Ovary (tissue), 10 donors: ENCODE measurements at places on chromosomes 2 and 18. TPM values are rescaled to one million over a fixed set of nuclear protein-coding genes. Genes with fewer than 3 reads are reported as not detected.

- no peaks in the 10 kb centered on the region for H3K27me3 ChIP-seq
- DNase-seq = no peak
- H3K4me1 ChIP-seq = no peaks in the 10 kb centered on the region
- no peaks in the 10 kb centered on the region for H3K36me3 ChIP-seq
These were observed 71.8 kb upstream of the SMAD7 start for GRCh38 chr18:49022311-49023161.

DNA sequence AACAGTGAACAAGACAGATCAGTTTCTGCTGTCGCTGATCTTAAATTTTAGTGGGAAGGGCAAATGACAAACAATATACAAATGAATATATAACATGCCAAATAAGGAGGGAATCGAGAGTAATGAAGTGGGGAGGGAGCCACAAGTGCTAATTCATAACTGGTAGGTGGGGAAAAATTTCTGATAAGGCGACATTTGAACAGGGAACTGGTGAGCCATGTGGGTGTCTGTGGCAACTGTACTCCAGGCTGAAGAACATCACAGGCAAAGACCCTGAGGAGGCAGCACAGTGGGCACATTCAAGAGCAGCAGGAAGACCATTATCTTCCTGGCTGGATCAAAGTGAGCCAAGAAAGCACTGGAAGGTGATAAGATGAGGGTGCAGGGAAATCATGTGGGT is 51.6 kb upstream of the CD28 start:
- no peak overlapping the region for H3K27ac ChIP-seq
- DNase-seq = no peak
- H3K27me3 ChIP-seq = no peaks in the 10 kb centered on the region
- no peaks in the 10 kb centered on the region for H3K4me1 ChIP-seq
- H3K36me3 ChIP-seq = no peaks in the 10 kb centered on the region

Gene UPP2
- polyA plus RNA-seq = 0.08 TPM

DNA sequence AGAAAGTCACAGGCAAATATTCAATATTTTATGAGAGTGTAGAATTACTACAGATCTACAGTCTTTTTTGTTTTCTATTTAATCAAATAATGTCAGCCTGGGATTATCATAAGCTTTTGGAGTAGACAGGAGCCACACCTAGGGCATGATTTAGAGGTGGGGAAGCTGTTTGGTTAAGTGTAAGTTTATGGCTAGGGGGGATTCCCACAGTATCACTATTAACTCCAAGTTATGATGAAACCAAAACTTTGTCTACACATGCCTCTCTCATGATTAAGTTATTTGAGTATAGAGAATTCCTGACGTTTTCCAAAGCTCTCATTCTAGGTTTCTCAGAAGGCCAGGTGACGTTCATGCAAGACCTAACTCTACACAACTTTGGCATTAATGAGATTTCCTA is 2.1 kb downstream of the SERPINB10 start:
- no peaks in the 10 kb centered on the region for H3K36me3 ChIP-seq
- no peak overlapping the region for H3K27ac ChIP-seq
- no peak overlapping the region for H3K4me3 ChIP-seq
- H3K4me1 ChIP-seq = no peaks in the 10 kb centered on the region
- no peaks in the 10 kb centered on the region for H3K27me3 ChIP-seq

- no peaks in the 10 kb centered on the region for H3K36me3 ChIP-seq
- no peaks in the 10 kb centered on the region for H3K27me3 ChIP-seq
- no peak for DNase-seq
- H3K27ac ChIP-seq = no peak overlapping the region
- no peaks in the 10 kb centered on the region for H3K4me1 ChIP-seq
These were observed 128.8 kb downstream of the KCNJ3 start for GRCh38 chr2:154827286-154827685.

Gene PARD6G
- 8.2 TPM for polyA plus RNA-seq

Gene RAD51AP2
- polyA plus RNA-seq = 0.05 TPM

Gene ANKRD30BL
- 0.10 TPM for polyA plus RNA-seq

Gene IL1RL2
- 1.1 TPM for polyA plus RNA-seq

- H3K27ac ChIP-seq = no peak overlapping the region
- DNase-seq = no peak
These were observed 25.4 kb downstream of the SESTD1 start for GRCh38 chr2:179239195-179239594.

GRCh38 chr2:147603876-147604275 is 241.0 kb upstream of the ACVR2A start:
- DNase-seq = no peak
- no peaks in the 10 kb centered on the region for H3K36me3 ChIP-seq
- H3K4me3 ChIP-seq = no peak overlapping the region
- H3K27ac ChIP-seq = no peak overlapping the region

Gene CD302
- polyA plus RNA-seq = 62.8 TPM

GRCh38 chr2:17199741-17200140 is 318.5 kb downstream of the RAD51AP2 start:
- H3K4me1 ChIP-seq = no peaks in the 10 kb centered on the region
- no peaks in the 10 kb centered on the region for H3K27me3 ChIP-seq
- H3K36me3 ChIP-seq = no peaks in the 10 kb centered on the region
- DNase-seq = no peak
- no peak overlapping the region for H3K4me3 ChIP-seq

GRCh38 chr2:183952741-183953140 is 645.6 kb upstream of the ZNF804A start:
- no peak overlapping the region for H3K4me3 ChIP-seq
- no peak for DNase-seq
- H3K27ac ChIP-seq = no peak overlapping the region
- H3K4me1 ChIP-seq = no peaks in the 10 kb centered on the region
- H3K36me3 ChIP-seq = no peaks in the 10 kb centered on the region

GRCh38 chr18:45670281-45670962 is 53.6 kb upstream of the SLC14A1 start:
- no peaks in the 10 kb centered on the region for H3K27me3 ChIP-seq
- H3K4me1 ChIP-seq = no peaks in the 10 kb centered on the region
- no peak for DNase-seq
- no peak overlapping the region for H3K27ac ChIP-seq
- no peak overlapping the region for H3K4me3 ChIP-seq

Gene KDM3A
- 23.3 TPM for polyA plus RNA-seq
